ENCODE measurements at places on chromosomes 13 and 19. TPM values are rescaled to one million over a fixed set of nuclear protein-coding genes. Genes with fewer than 3 reads are reported as not detected.

Gene IFNL1
- not detected for total RNA-seq

Gene CRB3
- total RNA-seq: 3.6 TPM

Gene NRTN
- 0.36 TPM for total RNA-seq

Gene NALCN
- total RNA-seq: not detected

Gene SHC2
- total RNA-seq: 0.19 TPM

Gene HIF3A
- total RNA-seq: not detected

Gene CGB5
- not detected for total RNA-seq

Gene BRME1
- total RNA-seq: 1.7 TPM

Gene P2RY11
- total RNA-seq: 27.1 TPM

Gene GPR4
- not detected for total RNA-seq

Gene PRSS57
- not detected for total RNA-seq

Gene C13orf46
- total RNA-seq: 4.8 TPM
